GM06990 (cell line): ENCODE measurements at places on chromosomes 4 and X.
A peak's percentile ranks its signal among the peaks of the same experiment; 100 is the strongest.

DNA sequence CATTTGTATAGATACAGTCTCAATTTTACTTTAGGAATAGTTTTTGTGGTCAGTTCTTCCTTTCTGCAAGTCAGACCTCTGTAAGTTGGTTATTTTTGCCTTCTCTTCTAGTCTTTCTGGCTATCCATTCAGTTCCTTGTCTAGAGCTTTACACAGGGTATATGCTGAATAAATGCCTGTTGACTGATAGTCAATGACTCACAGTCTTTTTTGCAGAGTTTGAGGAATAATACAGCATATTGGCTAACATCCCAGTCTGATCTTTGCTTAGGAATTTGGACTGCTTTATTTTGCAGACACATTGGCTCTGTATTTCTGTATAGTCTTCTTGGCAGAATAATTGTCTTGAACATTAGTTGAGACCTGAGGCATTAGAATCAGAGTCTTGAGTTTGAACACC lies 132.4 kb downstream of the MAGEC1 start:
- no peak for DNase-seq

DNA sequence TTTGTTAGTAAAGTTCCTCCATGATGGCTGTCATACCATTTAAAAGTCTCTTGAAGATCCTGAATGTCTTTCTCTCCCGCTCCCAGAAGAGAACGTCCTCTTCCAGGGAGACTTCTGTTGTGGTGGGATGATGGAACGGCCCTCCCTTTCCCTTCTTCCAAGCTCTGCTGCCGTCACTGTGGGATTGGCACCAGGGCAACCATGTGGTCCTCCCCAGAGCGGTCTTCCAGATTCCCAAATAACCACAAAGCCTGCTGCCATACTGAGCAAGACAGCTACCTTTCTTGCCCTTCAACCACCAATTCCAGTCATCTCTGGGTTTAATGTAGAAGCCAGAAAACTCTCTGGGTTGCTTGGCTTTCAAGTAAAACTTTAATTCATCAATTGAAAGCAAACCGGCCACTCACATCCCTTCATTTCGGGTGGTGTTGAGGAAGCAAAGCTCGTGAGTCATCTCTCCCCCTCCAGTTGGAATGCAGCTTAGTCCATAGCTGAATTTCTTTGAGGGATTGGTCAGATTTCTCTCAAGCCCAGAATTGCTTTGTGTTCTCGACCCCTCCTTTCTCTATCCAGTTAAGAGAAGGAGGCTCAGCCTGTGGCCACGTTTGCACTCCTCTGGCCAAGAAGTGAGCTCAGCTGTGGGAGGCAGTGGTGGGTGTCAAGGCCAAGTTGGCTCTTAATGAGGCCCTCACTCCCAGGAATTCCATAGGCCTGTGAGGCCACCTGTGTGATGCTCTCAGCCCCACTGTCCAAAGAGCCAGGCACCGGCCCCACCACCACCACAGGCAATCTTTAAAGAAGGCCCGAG lies 36.9 kb downstream of the FHDC1 start:
- DNase-seq, result no peak

GRCh38 chr4:153232768-153233167 lies 28.5 kb downstream of the TRIM2 start:
- DNase-seq, result no peak

DNA sequence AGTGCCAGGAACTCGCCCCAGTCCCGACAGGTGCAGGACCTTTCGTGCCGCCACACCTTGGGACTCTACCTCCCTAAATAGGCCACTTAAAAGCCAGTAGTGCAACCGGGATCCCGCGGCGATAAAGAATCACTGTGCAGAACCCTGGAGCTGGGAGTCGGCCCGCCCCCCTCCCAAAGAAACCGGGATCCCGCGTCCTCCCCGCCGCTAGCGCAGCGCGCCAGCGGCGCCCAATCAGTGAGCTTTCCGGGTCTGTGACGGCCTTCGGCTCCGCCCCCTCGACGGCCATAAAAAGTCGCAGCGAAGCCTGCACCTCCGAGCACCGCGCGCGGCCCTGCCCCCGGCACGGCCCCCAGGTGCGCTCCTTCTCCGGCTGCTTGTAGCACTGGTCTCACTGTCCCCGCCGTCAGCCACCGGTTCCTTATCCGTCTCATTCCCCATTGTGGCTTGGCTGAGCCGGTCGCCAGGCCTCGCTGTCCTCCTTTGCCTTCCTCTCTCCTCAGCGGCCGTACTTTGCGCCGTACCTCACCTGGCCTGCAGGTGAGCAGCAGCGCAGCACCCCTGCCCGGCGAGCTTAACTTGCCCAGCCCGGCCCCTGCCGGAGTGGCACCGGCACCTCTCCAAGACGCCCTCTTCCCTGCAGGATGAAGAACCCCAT lies at the start of gene LRAT:
Gene LRAT (plus strand): TSS at position 318 of the 658 bp plus-strand sequence. CDS start 327 bp downstream, at position 645.
- DNase-seq, result no peak

GRCh38 chrX:15939737-15940136 lies 85.1 kb upstream of the AP1S2 start:
- peak; percentile 28 for DNase-seq

DNA sequence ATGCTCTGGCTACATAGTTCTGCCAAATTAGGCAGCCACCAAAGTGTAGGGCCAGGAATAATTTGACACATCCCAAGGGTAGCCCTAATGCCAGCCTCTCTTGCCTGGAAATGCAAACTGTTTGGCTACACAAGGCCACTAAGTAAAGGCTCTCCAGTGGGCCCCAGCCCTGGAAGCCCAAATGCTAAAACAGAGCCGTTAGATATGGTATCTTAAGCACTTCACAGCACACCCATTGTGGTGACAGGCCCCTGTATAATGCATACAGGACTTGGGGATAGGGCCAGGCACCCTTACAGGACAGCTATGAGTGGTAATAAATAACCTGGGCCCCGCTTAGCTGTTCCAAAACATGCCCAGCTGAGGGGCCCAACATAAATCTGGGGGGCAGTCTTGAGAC lies 623.9 kb downstream of the BCOR start:
- DNase-seq, result no peak

GRCh38 chrX:129938081-129938480 lies 32.1 kb downstream of the UTP14A start:
- no peak for DNase-seq

GRCh38 chr4:602559-602942 lies 22.8 kb upstream of the PDE6B start:
- peak; percentile 35 for DNase-seq

DNA sequence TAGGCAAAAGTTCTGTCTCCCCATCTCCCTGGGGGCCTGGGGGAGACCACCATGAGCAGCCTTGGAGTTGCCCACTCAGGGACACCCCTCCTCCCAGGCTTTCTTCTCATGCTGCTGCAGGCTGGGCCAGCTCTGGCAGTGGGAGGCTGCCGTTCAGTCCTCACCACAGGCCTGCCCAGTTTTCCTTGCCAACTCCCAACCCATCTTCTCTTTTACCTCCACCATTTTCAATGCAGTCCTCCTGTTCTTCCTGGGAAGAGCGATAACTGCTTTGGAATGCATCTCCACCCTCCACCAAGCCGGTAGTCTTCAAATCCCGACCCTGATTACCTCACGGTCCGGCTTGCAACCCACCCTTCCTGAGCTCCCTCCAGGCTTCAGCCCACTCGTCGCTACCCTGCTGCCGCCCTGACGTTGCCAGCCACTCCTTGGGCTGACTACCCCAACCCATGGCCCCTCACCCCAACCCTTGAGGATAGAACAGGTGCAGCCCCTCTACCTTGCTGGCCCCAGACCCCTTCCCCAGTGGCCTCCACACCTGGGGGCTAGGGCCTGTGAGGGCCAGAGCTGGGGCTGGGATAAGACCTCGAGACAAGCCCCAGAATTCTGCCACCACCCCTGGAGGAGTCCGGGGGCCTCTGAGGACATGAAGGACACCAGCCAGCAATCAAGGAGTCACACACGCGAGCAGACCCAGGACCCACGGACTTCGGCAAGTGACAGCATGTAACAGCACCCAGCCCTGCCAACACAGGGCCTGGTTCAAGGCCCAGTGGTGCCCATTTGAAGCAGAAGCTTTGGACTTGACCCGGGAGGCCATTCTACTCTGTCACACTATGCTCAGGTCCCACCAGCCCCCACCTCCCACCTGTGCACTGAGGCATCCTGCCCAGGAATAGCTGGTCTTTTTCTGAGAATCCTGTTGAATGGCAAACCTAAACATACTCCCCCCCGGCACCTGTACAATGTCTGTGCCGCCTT lies 9.2 kb downstream of the WDR1 start:
- DNase-seq, result no peak

DNA sequence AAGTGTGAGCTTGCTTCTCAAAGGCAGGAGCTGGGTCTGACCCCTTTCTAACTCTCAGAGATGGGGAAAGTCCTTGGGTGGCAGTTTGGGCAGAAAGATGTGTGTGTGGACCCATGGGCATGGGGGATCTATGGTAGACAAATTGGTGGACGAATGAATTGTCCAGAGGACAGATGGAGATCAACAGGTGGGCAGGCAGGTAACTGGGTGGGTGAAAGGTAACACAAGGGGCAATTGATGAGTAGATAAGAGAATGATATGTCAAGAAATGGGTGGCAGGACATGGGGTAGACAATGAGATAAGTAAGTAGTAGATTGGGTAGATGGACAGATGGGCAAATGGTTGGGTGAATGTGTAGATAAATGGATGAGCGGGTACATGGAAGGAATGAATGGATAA lies 2.9 kb upstream of the KCND1 start:
- DNase-seq, result no peak
